Stimulated activated CD8-positive, alpha-beta memory T cell treated with anti-CD3 and anti-CD28 coated beads, Interleukin-2, amount 100 ng/mL, for 1 hour (primary cell): ENCODE measurements at places on chromosomes 2 and 18.

GRCh38 chr2:59314031-59314766, 1073.1 kb upstream of the FANCL start:
- DNase-seq: no peak

- no peak for DNase-seq
Measured at GRCh38 chr18:55206927-55207326, 247.7 kb upstream of the CCDC68 start.

DNA sequence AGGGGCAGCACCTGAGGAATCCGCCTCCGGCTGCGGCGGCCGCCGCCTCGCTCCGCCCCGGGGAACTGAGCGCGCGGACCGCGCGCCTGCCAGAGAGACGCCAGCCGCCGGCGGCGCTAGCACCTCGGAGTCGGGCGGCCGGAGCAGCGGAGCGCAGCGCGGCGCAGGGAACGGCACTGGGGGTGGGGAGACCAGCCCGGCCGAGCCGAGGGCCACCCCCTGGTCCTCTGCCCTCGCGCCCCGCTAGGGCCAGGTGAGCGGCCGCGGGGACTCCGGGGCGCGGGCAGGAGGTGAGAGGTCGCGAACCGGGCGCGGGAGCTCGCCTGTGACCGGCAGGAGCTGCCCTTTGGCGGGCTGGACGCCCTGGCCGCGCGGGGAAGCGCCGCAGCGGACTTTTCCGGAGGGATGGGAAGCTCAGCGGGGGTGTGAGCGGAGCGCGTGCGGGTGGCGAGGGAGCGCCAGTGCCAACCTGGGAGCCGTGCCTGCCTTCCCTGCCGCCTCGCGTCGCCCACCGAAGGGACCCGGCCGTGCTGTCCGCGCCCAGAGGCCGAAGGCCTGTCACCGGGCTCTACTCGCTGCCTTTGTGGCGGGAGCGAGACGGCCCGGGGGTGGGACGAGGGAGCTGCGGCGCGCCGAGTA, at the start of gene GREB1L:
TSS of gene GREB1L (plus strand) at position 92 of the 639 bp plus-strand sequence. CDS start 141,287 bp downstream, outside the sequence.
- DNase-seq: no peak

DNA sequence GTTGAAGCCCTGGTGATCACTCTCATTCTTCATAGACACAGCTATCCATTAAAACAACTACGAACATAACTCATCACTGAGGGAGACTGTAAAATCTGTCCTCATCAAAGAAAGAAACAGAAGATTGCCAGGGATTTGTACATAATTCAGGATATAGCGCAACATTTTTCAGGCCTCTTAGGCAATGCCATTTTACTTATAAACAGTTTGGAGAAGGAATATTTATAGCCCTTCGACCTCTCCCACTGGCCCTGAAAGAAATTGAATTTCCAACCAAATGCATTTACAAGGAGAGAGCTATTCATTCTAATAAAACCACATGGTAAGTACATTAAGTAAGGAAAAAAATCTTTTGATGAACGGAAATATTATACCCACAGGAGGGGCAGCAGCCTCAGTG, 295.0 kb downstream of the RAD51AP2 start:
- no peak for DNase-seq

- DNase-seq: no peak
Measured at GRCh38 chr18:50850307-50851065, 28.4 kb upstream of the ME2 start.

GRCh38 chr2:137223722-137224121, 458.4 kb downstream of the THSD7B start:
- DNase-seq: no peak

GRCh38 chr2:241112592-241112991, 10.5 kb upstream of the MTERF4 start:
- no peak for DNase-seq

DNA sequence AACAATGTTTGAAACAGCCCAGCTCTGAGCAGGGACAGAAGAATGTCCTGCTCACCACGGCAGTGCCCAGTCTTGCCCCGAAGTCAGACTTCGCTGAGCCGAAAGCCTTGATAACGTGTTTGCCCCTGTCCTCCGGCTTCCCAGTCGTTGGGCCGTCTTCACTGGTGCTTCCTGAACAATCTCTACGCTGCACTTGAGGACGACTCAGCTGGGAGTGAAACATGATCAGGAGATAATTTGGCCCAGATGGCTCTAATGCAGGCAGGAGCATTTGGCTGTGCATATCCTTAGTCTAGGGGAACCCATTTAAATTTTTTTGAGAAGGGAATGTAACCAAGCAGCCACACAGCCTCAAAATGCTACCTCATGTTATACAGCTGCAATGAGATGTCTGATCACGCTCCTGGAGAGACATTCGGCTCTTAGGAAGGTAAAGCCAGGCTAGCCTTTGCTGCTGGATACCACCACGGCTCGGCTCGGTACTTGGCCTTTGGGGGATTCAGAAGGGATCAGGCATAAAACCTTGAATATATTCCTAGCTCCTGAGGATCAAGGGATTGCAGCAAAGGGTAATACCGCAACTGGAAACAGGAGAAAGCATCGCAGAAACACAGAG, 43.6 kb downstream of the FECH start:
- DNase-seq: no peak

GRCh38 chr2:200479692-200480265, 30.1 kb downstream of the KCTD18 start:
- no peak for DNase-seq
